LoVo (cell line): ENCODE measurements at places on chromosomes 5 and 9.

DNA sequence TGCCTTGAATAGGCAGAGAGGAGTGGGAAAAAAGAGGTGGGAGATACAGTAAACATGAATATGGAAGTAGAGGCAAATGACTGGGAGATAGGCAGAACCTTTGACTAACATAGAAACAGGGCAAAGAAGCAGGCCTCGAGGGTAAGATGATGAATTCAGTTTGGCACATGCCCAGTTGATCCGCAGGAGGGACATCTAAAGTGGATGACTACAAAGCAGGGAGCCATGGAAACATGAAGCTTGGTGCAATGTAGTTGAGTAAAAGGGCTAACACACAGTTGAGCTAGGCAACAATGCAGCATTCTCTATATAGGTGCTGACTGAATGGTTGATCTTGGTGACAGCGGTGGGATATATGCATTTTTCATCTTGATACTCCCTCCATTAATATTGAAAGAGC is 253.8 kb downstream of the DMRT2 start:
- DNase-seq, result no peak

DNA sequence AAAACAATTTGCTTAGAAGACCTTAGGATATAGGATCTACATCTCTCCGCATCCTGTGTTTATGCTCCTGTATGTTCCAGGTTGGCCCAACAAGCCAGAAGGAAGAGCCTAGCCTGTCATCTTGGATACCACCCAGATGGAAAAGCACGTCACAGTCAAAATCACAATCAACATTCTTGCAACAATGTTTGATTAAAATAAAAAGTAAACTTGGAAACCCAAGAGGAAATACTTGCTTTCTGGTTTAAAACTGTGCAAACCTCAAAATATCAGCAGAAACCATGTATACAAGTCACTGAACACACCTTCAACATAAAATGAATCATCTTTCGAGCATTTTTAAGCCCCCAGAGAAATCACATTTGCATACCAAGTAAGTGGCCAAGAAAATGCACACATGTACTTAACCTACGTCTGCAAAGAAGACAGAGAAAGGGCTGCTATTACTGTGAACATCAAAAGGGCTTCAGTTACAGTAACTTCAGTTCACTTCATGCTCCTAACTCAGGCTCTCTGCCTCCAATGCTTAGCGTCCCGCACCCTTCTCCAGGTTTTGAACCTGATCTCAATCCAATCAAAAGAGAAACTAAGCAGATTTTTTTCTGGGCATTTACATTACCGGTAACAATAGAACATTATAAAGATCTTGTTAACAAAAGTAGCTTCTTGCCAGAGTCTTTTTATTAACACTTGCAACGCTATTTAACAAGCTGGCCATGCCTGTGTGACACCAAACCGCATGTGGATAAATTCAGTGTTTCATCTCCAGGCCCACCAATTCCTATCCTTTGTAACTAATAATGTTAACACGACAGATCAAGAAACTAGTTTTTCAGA is 1.3 kb downstream of the ENC1 start:
- DNase-seq, result peak; percentile 36

DNA sequence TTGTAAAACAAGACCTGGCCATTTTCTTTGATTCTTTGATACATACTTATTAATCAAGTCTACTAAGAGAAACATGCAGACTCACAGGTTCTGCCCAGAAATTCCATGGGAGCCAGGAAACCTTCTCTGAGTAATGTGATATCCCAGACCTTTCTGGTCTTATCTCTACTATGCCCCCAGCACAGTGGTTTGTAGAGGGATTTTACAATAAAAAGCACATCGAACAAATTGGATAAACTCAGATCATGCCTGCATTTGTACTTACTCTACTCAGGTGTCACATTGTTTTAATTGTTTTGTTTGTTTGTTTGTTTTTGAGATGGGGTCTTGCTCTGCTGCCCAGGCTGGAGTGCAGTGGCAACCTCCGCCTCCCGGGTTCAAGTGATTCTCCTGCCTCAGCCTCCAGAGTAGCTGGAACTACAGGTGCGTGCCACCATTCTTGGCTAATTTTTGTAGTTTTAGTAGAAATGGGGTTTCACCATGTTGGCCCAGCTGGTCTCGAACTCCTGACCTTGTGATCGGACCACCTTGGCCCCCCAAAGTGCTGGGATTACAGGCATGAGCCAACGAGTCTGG is 179.5 kb downstream of the ZNF608 start:
- DNase-seq, result no peak

GRCh38 chr9:127927201-127927987 is 3.2 kb downstream of the PIP5KL1 start:
- DNase-seq, result no peak

GRCh38 chr9:88362681-88363080 is 25.6 kb upstream of the SPIN1 start:
- DNase-seq, result no peak

GRCh38 chr5:54646356-54647101 is 129.0 kb downstream of the SNX18 start:
- no peak for DNase-seq

DNA sequence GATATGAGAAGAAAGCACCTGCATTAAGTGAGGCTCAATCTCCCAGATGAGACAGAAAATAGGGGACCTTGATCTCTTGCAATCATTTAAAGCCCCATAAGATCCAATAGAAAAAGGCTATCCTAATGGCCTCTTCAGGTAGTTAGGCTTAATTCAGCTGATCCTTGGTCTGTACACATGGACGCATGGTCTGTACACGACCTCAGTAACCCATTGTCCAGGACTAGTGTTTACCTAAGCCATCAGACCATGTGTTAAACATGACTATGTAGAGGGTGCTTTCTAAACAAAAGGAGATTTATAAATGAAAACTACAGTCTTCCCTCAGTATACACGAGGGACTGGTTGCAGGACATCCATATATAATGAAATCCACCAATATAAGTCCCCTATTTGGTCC is 7.5 kb downstream of the MARCHF3 start:
- no peak for DNase-seq

DNA sequence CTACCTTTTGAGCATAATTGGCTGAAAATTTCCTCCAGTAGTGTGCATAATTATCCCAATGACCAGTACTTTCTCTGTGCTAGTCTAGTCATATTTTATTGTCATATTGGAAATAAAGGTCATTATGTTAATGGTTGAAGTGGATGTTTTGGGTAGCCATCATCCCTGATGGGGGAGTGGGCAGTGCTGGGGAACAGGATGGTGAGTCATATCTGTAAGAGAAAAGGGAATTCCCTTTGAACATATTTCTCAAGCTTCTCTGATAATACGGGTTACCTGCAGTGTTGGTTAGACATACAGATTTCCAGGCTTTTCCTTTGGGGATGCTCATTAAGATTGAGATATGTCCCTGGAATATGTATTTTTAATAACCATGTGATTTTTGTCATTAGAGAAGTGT is 33.3 kb upstream of the SPATA31D4 start:
- no peak for DNase-seq

GRCh38 chr9:99819856-99820684 is 1.6 kb upstream of the NR4A3 start:
- peak; percentile 92 for DNase-seq

- DNase-seq, result no peak
These were observed 219.2 kb downstream of the TRPM3 start for GRCh38 chr9:70902171-70902570.

DNA sequence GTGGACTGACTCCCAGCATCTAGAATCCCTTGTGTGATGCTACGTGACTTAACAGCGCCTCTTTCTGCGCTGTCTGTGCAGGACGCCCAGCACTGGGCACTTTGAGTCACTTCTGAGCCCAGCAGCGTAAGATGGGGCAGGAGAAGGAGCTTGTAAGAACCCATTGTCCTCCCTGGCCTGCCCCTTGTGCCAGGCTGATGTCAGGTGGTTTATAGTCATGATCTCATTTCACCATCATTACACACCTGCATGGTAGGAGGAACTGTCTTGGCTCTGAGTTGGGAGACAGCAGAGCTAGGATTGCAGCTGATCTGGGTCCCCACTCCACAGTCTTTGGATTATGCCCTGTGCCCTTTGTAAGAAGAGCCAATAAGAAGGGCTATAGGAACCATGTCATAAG is 12.2 kb downstream of the ERGIC1 start:
- no peak for DNase-seq

GRCh38 chr5:6476313-6476661 is 27.6 kb downstream of the UBE2QL1 start:
- DNase-seq, result no peak

DNA sequence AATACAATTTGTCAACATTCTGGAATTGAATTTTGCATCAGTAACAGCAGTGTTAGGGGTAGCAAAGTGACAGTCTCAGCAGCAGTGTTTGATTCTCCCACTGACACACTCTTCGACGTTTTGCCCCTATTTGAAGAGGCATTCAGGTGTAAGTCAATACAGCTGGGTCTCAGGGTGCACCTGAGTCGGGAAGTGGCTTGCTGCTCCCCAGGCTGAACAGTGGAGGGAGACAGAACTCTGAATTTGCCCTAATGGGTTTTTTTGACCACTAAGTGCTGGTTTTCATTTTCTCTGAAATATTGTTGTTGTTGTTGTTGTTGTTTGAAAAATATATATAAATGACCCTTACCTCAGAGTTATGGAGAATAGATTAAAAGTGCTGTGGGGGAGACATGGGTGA is 223.2 kb downstream of the TLR4 start:
- DNase-seq, result no peak

DNA sequence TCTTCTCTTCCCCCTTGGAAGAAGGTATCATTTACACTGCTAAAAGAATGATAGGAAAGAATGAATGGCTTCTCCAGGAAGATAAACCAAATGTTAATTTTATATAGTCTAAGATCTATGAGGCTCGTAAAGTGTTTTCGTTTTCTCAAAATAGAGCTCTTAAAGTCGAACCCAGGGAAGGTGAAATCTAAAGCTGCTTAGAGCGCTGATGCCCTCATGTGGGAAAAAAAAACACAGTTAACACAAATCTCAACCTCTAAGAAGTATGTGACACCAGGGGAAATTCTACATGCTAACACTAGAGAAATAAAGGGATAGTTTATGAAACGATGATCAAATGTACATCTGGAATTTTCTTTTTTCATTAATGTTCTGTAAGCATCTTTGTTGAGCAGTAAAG is 257.9 kb downstream of the RASEF start:
- DNase-seq, result no peak

- DNase-seq, result no peak
These were observed 876.1 kb downstream of the TLE4 start for GRCh38 chr9:80447876-80448275.

DNA sequence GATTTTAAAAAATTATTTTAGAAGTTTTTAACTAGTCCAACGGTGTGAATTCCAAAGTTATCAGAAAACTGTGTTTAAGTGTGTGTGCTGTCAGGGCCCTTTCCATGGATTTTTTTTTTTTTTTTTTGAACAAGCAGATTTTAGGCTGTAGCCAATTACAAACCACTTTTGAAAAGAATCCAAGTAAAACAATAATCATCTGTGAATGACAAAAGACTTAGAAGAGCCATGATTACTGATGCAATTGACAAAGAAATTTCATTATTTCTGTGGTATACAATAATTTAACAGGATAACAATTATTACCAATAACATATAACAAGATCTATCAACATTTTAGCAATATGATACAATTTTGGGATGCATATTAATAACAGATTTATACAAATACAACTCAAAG is 16.2 kb upstream of the PAIP1 start:
- no peak for DNase-seq

GRCh38 chr9:91515074-91515687 is 91.5 kb upstream of the NFIL3 start:
- DNase-seq, result no peak

- no peak for DNase-seq
These were observed 8.1 kb downstream of the TRIP13 start for GRCh38 chr5:900781-901180.

DNA sequence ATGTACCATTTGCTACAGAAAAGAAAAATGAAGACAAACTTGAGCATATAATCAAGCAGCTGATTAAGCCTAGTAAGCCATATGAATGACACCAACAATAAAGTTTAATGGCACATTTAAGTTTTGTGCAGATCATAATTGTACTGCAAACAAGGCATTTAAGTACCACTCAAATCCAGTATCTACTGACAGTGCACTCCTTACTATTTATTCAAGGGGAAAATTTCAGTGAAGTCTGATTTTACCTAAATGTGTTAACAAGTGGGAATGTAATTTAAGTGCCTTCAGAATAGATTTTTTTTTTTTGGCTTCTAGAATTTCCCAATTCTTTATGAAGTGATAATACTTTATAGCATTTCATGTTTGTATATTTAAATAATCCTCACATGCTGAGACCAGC is 341.0 kb upstream of the POU5F2 start:
- DNase-seq, result no peak

DNA sequence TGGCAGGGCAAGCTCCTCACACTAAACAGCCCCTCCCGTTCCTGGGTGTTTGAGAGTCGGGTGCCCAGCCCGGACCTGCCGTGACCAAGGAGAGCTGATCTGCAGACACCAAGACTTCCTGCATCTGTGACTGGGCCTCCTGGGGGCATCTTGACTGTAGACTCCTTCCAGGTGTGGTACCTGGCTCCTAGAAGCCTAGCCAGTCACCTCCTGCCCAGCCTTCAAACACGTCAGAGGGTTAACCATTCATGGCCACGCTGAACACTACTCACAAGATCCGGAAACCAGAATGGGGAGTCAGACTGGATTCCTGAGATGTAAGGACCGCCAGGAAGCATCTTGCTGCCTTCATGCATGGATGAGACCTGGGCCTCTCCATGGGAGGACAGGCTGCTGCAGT is 3.7 kb upstream of the LCN2 start:
- DNase-seq, result no peak

- DNase-seq, result no peak
These were observed 2.1 kb downstream of the CCNO start for GRCh38 chr5:55231029-55231918.

- no peak for DNase-seq
These were observed 136.2 kb downstream of the MPDZ start for GRCh38 chr9:13143281-13143680.

GRCh38 chr5:42784132-42784531 is 27.5 kb downstream of the CCDC152 start:
- no peak for DNase-seq

- no peak for DNase-seq
These were observed 73.9 kb downstream of the PBX3 start for GRCh38 chr9:125821078-125821477.

DNA sequence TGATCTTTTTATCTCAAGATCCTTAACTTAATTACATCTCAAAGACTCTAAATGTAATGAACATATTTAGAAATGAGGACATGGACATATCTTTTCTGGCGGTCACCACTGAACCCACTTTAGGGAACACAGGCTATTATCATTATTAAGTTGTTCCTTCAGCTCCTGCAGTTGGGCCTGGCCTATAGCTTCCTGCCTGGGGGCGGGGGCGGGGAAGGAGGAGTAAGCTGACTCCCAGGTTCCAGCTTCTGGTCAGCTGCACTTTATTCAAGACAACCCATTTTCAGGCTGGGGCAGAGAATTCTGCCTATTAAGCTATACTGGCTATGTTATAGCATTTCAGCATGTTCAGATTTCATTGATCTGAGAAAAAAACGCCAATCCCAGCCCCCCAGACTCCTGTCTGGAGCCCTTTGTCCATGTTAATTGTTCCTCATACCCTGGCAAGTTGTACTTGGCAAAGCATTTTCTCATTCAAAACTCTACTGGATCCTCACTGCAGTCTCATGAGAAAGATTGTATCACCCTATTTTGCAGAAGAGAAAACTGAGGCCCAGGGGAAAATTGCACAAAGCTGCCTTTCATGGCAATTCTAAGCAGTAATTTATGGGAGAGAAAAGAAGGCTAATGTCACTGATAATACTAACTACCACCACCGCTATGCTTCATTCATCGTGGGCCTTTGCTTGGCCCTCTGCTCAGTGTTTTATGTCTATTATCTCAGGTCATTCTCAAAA is 25.1 kb downstream of the COL15A1 start:
- DNase-seq, result no peak

- DNase-seq, result no peak
These were observed 90.8 kb downstream of the ERCC6L2 start for GRCh38 chr9:95966306-95966705.
